Right forelimb (tissue), 1 donor: ENCODE measurements at places on chromosomes 6 and 20.
A peak's percentile ranks its signal among the peaks of the same experiment; 100 is the strongest.

GRCh38 chr6:42777126-42777822 lies 4.6 kb upstream of the BICRAL start:
- no peak for DNase-seq

GRCh38 chr20:57386762-57387161 lies 4.4 kb upstream of the RBM38 start:
- DNase-seq, result no peak

- no peak for DNase-seq
Measured at GRCh38 chr6:24797596-24798216, 1.0 kb downstream of the ARMH2 start.

DNA sequence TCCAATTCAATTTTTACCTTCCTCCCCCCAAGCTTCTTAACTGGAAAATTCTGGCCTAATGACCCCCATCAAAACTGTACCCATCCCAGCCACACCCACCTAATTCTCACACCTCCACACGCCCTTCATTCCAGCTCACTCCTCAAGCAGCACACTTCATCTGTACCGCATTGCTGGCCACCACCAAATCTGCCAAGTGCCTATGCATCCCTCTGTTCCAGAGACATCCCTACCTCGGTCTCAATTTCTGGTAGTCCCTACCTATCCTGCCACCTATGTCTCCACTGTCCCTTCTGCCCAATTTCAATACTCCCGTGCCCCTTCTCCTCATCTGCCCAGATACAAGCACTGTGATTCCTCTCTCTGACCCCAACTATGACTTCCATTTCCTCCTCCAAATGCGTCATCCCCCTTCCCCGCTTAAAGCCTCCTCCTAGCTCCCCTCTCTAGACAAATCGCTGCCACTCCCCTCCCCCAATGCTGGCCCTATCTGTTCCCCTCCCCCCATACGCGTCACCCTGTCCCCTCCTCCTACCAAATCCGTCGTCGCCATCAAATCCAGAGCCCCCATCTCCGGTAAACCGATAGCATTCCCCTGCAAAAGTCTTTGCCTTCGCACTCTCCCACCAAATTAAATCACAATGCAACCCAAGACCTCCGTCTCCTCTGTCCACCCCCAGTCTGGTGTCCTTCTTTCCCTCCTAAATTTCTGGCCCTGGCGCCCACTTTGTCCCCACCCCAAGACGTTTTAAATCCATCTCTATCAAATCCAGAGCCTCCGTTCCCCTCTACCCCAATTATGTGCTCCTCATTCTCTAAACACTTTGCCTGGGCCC lies 1.2 kb downstream of the MTCH1 start:
- peak; percentile 67 for DNase-seq

- no peak for DNase-seq
Measured at GRCh38 chr20:49272654-49273053, 5.2 kb downstream of the ZNFX1 start.

- no peak for DNase-seq
Measured at GRCh38 chr6:54747955-54748354, 98.6 kb upstream of the FAM83B start.

- no peak for DNase-seq
Measured at GRCh38 chr6:97123112-97123511, 159.9 kb downstream of the MMS22L start.

- no peak for DNase-seq
Measured at GRCh38 chr20:24407151-24407550, 62.3 kb upstream of the SYNDIG1 start.

- DNase-seq, result no peak
Measured at GRCh38 chr6:125546841-125547251, 202.6 kb upstream of the HEY2 start.

- DNase-seq, result no peak
Measured at GRCh38 chr6:72151742-72152141, 265.4 kb downstream of the RIMS1 start.

DNA sequence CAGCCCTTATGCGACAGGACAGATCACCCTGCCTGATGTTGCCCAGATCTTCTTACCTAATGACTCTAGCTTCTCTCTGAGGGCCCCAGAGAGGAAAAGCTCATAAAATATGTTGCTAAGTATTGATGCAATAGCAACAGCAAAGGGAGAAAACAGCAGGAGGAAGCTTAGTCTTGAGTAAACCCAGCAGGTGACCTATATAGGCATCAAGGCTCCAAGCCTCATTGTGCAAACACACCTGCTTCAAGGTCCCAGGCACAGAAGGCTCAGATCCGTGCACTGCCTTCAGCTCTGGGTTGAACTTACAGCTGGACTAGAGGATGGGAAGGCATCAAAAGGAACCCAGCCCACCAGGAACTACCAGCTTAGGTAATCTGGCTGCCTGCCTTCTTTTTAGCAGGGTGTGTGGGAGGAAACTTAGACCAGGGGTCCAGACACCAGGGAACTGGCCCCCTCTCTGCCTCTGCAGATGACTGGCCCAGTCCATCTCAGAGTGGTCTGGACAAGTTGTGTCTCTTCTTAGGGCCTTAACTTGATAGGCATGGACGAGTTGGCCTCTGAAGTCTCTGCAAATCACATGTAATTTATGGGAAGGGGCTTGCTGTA lies 34.4 kb downstream of the TGM3 start:
- DNase-seq, result no peak

GRCh38 chr6:117514655-117515054 lies 32.2 kb downstream of the DCBLD1 start:
- no peak for DNase-seq
